Activated naive CD4-positive, alpha-beta T cell treated with anti-CD3 and anti-CD28 coated beads, Interleukin-2, amount 10 ng/mL, durations not matched to agents 7 days and 5 days (primary cell): ENCODE measurements at places on chromosomes 7 and 10.

DNA sequence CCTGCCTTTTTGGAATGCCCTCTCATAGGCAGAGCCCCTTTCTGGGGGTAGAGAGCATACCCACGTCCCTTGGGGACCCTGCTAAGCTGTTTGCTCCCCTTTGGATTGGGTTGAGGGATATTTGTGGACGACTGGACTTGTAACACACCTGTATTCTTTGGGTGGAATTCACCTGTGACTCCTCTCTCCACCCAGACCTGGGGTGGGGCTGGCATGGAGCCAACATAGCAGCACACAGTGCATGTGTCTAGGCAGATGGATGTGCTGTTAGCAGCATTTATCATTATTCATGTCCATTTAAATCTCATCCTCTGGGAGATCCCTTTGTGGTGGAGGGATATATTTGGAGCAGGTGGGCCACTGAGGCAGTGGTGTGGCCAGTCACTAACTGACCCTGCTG lies 51.0 kb downstream of the CDH23 start:
- DNase-seq, result no peak

GRCh38 chr10:48246501-48246900 lies 28.0 kb downstream of the FRMPD2 start:
- DNase-seq, result no peak

DNA sequence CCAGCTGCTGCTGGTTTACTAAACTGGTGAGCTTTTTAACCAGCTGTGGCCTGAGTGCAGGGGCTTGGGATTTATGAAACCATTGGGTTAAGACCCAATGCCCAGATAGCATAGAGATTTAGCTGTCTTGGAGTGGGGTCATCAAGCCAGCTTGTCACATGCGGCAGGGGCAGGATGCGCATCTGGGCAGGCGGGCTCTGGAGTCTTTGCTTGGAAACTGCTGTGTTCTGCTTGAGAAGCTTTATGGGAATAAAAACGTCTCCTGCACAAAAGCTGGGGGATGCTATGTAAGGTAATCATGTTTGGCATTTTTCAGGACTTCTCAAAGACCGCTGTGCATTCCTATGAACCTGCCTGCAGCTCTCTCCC lies 136.3 kb downstream of the MAPK8 start:
- DNase-seq, result no peak

- no peak for DNase-seq
Measured at GRCh38 chr7:129187681-129188371, 607 bp upstream of the SMO start.

DNA sequence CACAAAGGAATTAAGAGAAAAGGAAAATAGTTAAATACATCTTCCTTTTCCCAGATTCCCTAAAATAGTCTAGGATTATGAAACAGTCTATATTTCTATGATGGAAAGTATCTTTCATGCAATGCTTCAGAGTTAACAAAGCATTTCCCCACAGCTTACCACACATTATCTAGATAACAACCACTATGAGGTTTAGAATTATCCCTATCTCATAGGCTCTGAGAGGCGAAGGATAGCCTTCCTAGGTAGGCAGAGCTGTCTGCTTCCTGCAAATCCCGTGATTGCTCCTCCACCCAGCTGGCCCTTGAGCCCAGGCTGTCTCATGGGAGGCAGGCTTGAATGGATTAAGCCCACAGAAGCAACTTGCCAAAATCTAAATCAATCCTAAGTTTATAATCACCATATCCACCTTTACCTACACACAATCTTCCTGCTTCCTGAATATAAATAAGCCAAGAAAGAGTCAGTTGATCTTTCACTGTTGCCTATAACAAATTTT lies 321.4 kb upstream of the AOAH start:
- no peak for DNase-seq

DNA sequence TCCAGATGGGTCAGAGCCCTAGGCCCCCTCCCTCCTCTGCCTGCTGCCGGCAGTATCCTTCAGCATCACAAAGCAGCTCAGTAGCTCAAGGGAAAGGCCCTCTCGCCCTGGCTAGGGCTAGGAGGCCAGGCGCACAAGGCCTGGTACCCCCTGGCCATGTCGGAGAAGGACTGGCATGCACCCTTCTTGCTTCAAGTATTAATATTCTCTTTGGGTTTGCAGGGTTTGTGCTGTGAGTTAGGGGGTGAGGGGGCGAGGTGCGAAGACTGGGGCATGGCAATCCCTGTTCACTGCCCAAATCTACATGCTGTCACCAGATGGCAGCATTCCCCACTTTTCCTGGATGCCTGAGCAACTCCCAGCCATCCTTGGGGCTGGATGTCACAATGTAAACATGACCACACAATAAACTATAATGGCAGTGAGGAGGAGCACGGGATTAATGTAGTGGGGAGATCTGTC lies 105.2 kb downstream of the NEURL1 start:
- DNase-seq, result peak; percentile 45
